DMS79 treated with DMSO at 0.1 percent for 48 hours (cell line): ENCODE measurements at places on chromosomes 6 and 20.

GRCh38 chr6:94099072-94099471 lies 679.7 kb upstream of the EPHA7 start:
- DNase-seq = no peak

GRCh38 chr20:13276945-13277541 lies 56.0 kb downstream of the ISM1 start:
- no peak for DNase-seq

DNA sequence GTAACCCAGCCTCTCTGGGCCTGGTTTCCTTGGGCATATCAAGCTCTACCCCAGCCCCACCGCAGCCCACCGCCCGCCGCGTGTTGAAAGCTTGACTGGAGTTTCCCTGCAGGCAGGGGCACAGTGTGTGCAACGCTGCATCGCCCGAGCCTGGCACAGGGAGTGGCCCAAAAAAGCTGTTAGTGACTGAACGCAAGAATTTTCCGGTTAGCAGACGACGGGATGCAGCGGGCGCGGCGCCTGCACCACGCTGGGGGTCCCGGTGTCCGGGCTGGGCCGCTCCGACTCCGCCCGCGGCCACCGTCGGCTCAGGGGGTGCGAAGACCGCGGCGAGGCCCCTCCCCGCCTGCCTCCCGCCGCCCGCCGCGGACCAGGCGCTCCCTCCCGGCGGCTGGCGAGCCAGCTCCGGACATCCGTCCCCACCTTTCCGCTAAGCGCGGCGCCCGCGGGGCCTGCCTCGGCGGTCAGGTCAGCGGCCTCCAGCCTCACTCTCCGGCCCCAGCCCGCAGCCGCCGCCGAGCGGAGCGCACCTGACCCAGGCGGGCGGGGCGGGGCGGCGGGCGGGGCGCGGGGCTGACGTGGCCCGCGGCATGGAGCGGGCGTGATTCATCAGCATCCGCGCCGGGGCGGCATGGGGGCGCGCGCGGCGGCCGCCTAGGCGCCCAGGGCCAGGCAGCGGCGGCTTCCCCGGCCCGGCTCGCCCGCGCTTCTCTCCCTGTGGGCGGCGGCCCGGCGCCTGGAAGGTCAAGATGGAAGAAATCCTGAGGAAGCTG lies at the start of gene ARFGEF3:
TSS of gene ARFGEF3 (plus strand) at position 602 of the 773 bp plus-strand sequence. CDS start at position 750, 148 bp downstream.
- DNase-seq = peak; percentile 76

DNA sequence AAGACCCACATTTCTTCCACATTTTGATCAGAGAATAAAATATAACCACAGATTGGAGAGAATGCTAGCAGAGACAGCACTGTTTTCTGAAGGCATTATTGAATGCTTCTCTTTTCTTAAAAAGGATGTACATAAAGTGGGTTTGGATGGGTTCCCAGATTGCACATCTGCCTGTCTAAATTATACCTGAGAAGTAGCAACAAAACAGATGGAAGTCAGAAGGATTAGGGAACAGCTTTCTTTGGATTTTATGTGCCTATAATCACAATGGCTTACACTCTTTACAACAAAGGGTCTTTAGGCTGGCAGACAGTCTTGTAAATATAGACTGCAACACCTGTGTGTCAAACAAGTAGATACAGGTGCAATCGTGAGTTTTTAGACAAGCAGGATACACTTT lies 622.2 kb upstream of the MANEA start:
- DNase-seq = no peak

GRCh38 chr6:135905604-135906300 lies 54.3 kb downstream of the PDE7B start:
- no peak for DNase-seq

DNA sequence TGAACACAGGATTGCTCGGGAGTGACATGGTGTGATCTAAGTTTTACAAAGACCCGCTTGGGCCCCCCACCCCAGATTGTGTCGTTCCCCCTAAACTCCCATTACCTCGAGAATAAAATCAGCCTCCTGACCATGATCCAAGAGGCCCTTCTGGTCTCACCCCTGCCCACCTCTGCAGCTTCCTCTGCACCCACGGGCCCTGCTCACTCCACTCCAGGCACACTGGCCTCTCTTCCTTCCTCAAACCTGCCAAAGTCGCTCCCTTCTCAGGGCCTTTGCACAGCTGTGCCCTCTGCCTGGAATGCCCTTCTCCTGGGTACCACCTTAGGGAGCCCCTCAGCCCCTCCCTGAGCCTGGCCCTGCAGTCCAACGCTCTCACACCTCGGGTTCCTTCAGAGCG lies 17.9 kb downstream of the TGM2 start:
- DNase-seq = no peak

DNA sequence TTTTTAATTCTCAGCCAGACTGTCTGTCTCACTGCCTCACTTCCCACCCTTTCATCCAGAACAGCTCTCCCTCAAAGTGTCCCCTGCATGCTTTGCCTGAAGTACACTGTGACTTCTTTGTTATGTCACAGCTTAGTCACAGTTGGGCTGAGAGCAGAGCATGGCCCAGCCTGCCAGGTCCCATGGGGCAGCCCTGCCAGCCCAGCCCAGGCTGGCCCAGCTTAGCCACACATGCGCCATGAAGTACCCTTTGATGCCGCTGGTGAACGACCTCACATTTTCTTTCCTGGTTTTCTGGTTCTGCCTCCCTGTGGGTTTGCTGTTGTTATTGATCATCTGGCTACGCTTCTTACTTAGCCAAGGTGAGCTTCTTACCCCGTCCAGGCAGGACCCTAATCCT lies at the start of gene ADIG:
TSS of gene ADIG (plus strand) at position 185 of the 400 bp plus-strand sequence. CDS start at position 239, 54 bp downstream.
- peak; percentile 91 for DNase-seq

DNA sequence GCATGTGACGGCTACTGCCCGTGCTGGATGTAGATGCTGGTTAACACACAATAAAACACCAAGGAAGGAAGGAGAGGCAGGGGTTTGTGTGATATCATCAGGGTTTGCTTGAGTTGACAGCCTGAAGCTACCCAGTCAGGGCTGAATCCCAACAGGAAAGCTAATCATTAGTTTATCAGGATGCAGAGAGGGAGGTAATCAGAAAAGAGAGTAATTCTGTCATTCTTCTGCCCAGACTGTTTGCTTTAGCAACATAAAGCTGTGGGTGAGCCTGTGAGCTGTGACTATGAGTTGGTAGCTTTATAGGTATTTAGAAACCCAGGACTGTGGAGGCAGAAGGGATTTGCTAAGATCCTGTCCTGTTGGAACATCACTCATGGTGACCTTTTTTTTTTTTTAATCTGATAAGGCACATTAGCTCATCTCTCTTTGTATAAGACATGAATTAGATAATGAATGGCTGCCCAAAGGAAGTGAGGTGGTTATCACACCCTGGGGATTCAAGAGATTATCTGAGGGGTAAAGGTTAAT lies 79.3 kb downstream of the CAP2 start:
- DNase-seq = no peak

DNA sequence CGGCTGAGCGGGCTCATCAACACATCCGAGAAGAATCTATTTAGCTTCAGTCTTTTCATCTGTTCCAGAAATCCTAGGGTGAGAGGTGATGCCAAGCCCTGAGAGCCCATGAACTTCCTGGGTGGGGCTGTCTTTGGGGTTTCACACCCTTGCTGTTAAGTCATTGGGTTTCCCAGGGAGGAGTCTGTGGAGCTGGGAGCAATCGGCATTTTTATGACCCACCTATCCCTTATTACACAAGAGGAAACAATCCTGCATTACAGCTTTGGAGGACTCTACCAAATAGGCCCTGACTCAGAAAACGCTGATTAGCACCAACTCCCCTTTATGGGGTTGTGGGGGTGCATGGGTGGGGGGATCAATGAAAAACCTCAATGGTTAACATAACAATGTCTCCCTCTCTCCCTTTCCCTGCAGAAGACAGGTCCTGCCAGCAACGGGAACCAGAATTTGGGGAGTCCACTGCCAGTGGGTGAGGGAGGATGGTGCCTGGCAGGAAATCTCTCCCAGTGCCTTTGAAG lies 46.3 kb downstream of the EZR start:
- DNase-seq = no peak

- DNase-seq = no peak
These were observed 33.3 kb upstream of the SLC22A16 start for GRCh38 chr6:110509617-110510241.

- DNase-seq = no peak
These were observed 499.6 kb upstream of the SULF2 start for GRCh38 chr20:48284837-48285236.

DNA sequence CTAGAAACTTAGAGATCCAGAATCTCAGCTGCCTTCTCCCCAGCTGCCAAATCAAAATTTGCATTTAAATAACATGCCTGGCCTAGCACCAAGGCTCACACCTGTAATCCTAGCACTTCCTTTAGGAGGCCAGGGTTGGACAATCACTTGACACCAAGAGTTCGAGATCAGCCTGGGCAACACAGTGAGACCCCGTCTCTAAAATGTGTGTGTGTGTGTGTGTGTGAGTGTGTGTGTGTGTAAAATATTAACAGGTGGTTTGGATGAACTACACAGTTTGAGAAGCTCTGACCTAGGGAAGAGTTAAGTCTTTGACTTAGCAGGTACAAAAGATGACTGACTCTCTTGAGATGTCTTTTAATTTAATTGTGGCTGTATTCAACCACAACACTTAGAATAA lies 20.2 kb upstream of the CD2AP start:
- DNase-seq = no peak

GRCh38 chr6:117555882-117556498 lies 46.3 kb downstream of the GOPC start:
- DNase-seq = peak; percentile 52

GRCh38 chr6:4441981-4442434 lies 306.6 kb upstream of the ECI2 start:
- DNase-seq = no peak

GRCh38 chr6:88161940-88162339 lies 4.2 kb downstream of the CNR1 start:
- no peak for DNase-seq

DNA sequence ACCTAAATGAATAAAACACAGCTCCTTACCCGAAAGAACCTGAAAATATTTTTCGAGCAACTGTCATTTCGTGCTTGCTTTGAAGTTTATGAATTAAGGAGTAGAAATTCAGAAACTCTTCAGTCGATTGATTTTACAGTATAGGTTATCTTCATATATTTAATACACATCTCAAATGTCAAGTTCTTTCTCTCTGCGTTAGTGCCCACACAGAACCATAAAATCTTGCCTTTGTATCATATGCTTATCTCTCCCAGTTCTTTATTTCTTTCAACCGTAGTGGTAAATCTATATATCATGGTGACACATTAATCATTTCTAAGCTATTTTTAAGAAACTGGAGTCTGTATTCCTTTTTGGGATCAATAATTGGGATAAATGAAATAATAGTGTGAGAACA lies 397.5 kb downstream of the CDKAL1 start:
- DNase-seq = no peak
